Lung (tissue), 17 donors: ENCODE measurements at places on chromosomes 4 and X.

- H3K4me1 ChIP-seq, result no peaks in the 10 kb centered on the region
- H3K27me3 ChIP-seq, result no peaks in the 10 kb centered on the region
- H3K4me3 ChIP-seq, result no peak overlapping the region
- no peaks in the 10 kb centered on the region for H3K36me3 ChIP-seq
- no peak overlapping the region for H3K27ac ChIP-seq
- DNase-seq, result peak; percentile 15
Measured at GRCh38 chr4:2142630-2143427, 83.7 kb downstream of the NAT8L start.

DNA sequence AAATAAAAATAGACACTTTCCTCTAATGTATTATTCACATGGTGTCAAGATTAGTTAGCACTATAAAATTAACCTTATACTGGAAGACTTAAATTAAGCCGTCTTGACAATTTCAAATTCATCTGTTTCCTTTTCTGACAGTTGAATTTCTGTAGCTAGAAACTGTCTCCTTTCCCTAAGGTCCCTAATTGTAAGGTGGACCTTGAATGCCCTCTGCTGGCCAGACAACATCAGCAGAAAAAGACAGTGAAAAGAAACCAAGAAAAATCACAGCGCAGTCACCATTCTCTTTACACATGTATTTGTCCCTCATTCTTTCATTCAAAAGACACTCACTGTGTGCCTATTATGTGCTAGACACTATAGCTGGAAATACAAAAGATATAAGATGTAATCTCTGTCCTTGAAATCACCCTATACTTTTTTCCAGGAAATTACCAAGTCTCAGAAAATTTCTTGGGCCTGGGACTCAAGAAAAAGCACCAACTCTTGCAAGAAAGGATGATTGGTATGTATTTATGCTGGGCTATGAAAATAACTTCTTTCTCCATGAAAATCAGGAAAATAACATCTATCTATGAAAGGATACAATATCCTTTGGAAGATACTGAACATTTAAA is 32.7 kb upstream of the AMBN start:
- H3K27ac ChIP-seq, result no peak overlapping the region
- no peaks in the 10 kb centered on the region for H3K27me3 ChIP-seq
- no peaks in the 10 kb centered on the region for H3K36me3 ChIP-seq
- no peak overlapping the region for H3K4me3 ChIP-seq
- H3K4me1 ChIP-seq, result no peaks in the 10 kb centered on the region
- peak; percentile 81 for DNase-seq

- no peaks in the 10 kb centered on the region for H3K27me3 ChIP-seq
- no peak overlapping the region for H3K4me3 ChIP-seq
- no peak overlapping the region for H3K27ac ChIP-seq
- H3K36me3 ChIP-seq, result no peaks in the 10 kb centered on the region
Measured at GRCh38 chr4:26670903-26671537, 87.1 kb downstream of the TBC1D19 start.

DNA sequence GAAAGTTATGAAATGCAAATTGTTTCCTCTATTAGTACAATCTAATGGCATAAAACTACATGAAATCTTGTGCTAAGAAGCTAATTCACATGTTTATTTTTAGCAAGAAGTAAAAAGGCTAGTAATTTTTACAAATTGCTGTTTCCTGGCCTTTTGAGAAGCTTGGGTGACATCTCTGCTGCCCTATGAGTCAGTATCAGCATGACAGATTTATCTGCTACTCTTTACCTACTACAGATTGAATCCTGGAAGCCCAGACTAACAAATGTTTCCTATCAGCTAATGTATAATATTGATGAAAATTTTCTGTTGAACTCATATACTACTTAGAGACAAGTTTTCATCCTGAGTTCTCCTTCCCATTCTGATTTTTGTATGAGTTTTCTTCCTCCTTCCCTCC is 232.4 kb downstream of the DCTD start:
- H3K27me3 ChIP-seq, result no peaks in the 10 kb centered on the region
- no peak for DNase-seq
- H3K4me1 ChIP-seq, result no peaks in the 10 kb centered on the region
- no peak overlapping the region for H3K27ac ChIP-seq
- H3K4me3 ChIP-seq, result no peak overlapping the region
- no peaks in the 10 kb centered on the region for H3K36me3 ChIP-seq

GRCh38 chrX:16892504-16893362 is 22.6 kb upstream of the RBBP7 start:
- no peak overlapping the region for H3K4me3 ChIP-seq
- no peaks in the 10 kb centered on the region for H3K4me1 ChIP-seq
- H3K27ac ChIP-seq, result no peak overlapping the region
- DNase-seq, result peak; percentile 89

GRCh38 chr4:169039251-169039954 is 29.3 kb upstream of the CBR4 start:
- no peak overlapping the region for H3K27ac ChIP-seq
- H3K4me1 ChIP-seq, result no peaks in the 10 kb centered on the region
- H3K4me3 ChIP-seq, result no peak overlapping the region
- DNase-seq, result no peak
- H3K36me3 ChIP-seq, result no peaks in the 10 kb centered on the region

GRCh38 chr4:82652062-82652461 is 90.3 kb upstream of the TMEM150C start:
- H3K4me3 ChIP-seq, result no peak overlapping the region
- no peaks in the 10 kb centered on the region for H3K27me3 ChIP-seq
- no peak overlapping the region for H3K27ac ChIP-seq
- H3K36me3 ChIP-seq, result no peaks in the 10 kb centered on the region
- no peaks in the 10 kb centered on the region for H3K4me1 ChIP-seq

DNA sequence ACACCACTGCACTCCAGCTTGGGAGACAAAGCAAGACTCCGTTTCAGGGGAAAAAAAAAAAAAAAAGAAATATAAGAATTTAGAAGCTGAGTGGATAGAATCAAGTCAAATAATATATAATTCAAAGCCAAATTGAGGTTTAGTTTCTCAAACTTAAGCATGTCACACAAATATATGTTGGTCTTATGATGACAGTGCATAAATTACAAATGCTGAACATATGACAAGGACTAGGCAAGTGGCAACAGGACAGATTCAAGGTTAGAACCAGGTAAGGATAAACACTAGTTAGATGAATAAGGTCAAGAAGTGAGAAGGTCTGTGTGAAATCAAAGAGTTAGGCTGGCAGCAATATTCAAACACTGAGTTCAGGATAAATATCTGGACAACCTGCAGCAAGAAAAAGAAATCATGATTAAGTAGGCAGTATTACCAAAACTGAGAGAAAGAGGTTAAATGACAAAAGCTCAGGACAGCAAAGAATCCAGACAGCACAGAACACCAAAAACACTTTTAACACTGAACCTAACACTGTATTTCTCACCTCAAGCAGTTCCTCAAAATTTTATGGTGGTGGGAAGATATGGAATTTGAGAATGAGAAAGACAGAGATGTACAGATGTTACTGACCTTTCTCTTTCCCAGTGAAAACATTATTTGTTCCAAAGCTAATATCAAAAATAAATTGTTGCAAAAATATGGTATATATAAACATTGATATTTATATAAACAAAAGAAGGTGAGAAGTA is 45.4 kb downstream of the ANKRD17 start:
- H3K4me1 ChIP-seq, result peaks cover 12% of the 10 kb centered on the region
- DNase-seq, result no peak
- no peak overlapping the region for H3K4me3 ChIP-seq
- no peaks in the 10 kb centered on the region for H3K27me3 ChIP-seq
- H3K27ac ChIP-seq, result peak overlapping the region; percentile 21

- H3K4me3 ChIP-seq, result no peak overlapping the region
- no peak overlapping the region for H3K27ac ChIP-seq
- no peaks in the 10 kb centered on the region for H3K27me3 ChIP-seq
Measured at GRCh38 chr4:119697887-119698393, 69.3 kb upstream of the PDE5A start.

GRCh38 chrX:43880425-43880824 is 1.8 kb downstream of the MAOB start:
- H3K27me3 ChIP-seq, result peaks cover 13% of the 10 kb centered on the region
- H3K4me1 ChIP-seq, result peaks cover 7% of the 10 kb centered on the region
- no peaks in the 10 kb centered on the region for H3K36me3 ChIP-seq
- no peak overlapping the region for H3K27ac ChIP-seq

GRCh38 chr4:140993370-140993769 is 139.9 kb downstream of the RNF150 start:
- H3K36me3 ChIP-seq, result no peaks in the 10 kb centered on the region
- no peak for DNase-seq
- H3K4me3 ChIP-seq, result no peak overlapping the region
- no peaks in the 10 kb centered on the region for H3K27me3 ChIP-seq

- no peaks in the 10 kb centered on the region for H3K27me3 ChIP-seq
- H3K4me3 ChIP-seq, result no peak overlapping the region
- no peak overlapping the region for H3K27ac ChIP-seq
- no peak for DNase-seq
Measured at GRCh38 chrX:7074148-7074907, 73.2 kb upstream of the STS start.

GRCh38 chr4:130393231-130393630 is 1297.3 kb downstream of the C4orf33 start:
- no peak overlapping the region for H3K27ac ChIP-seq
- H3K4me3 ChIP-seq, result no peak overlapping the region
- no peaks in the 10 kb centered on the region for H3K27me3 ChIP-seq

DNA sequence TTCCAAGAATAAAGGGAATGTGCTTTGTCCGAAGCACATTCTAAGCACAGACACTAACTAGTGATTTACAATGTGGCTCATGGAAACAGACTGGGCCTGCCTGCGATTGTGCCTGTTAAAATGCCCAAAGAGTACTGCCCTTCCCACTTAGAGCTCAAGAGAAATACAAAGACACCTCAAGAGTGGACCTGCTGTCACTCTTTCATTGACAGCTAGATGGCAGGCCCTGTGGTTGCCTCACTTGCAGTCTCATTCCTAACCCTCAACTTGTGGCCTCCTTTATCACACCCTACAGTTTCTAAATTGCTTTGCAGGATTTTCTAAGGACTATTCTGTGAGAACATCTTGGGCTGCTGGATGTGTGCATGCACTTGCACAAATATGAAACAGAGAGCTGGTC is 331.0 kb upstream of the EMCN start:
- H3K4me3 ChIP-seq, result no peak overlapping the region
- H3K36me3 ChIP-seq, result no peaks in the 10 kb centered on the region
- no peak overlapping the region for H3K27ac ChIP-seq
- no peaks in the 10 kb centered on the region for H3K27me3 ChIP-seq
- no peaks in the 10 kb centered on the region for H3K4me1 ChIP-seq

DNA sequence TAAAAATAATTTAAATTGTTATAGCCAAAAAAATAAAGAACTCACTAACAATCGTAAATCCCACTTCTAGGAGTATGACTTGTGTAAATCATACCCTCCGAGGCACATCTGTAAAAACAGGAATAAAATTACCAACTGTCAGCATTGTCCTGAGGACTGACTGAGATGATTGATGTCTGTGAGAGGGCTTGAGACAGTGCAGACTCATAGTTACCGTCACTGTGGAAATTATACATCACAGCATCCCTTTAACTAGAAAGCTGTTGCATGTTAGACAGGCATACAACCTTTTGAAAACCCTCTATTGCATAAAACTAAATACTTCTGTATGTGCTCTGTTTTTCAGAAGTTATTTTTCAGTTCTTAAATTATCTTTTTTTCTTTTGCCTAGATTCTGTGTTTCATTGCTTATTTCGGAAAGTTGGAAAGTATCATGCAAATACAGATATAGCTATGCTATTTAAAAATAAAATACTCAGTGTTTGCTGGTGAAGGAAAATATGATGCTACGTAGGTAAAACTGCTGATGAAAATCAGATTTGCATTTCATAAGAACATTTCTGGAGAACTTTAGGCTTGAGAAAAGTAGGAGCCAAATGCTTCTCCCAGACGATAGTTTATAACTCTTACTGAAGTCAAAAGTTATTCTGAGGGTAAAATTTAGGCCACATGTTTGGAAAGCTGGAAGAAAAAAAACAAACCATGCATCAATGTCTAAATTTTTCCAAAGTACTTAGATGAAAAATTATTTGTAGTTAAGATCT is 13.6 kb upstream of the RBPJ start:
- DNase-seq, result no peak
- no peaks in the 10 kb centered on the region for H3K4me1 ChIP-seq
- H3K36me3 ChIP-seq, result no peaks in the 10 kb centered on the region
- no peaks in the 10 kb centered on the region for H3K27me3 ChIP-seq
- H3K4me3 ChIP-seq, result no peak overlapping the region

DNA sequence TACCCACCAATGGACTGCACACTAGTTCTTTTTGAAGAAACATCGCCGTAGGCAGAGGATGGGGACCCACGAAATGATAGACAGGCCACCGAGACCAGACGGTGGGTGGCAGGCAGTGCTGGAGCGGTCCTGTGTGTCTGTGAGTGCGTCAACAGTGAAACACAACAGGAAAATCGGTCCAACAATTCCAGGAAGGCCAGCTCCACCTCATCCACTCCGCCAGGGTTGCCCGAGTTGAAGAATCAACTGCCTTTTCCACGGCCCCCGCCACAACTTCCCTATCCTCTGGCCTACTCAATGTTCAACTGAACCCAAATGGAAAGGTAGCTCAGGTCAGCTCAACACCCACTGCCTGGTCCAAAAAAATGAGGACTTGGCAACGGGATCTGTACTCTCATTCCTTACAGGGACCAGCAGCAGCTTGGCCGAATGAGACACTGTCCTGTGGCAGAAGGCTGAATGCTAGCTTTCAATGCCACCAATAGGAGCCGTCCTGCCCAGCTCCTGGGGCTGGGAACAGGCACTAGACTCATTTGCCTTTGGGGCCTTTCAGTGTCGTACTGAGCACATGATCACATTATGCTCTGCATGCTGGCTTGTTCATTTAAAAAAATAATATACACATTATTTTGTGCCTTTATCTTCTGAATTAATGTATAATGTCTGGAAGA is 43.5 kb downstream of the MID1 start:
- H3K4me3 ChIP-seq, result no peak overlapping the region
- DNase-seq, result no peak
- H3K27ac ChIP-seq, result no peak overlapping the region
- peaks cover 5% of the 10 kb centered on the region for H3K27me3 ChIP-seq
- H3K36me3 ChIP-seq, result no peaks in the 10 kb centered on the region

- no peak overlapping the region for H3K4me3 ChIP-seq
- H3K27ac ChIP-seq, result no peak overlapping the region
- H3K36me3 ChIP-seq, result no peaks in the 10 kb centered on the region
- DNase-seq, result peak; percentile 56
- H3K27me3 ChIP-seq, result no peaks in the 10 kb centered on the region
- no peaks in the 10 kb centered on the region for H3K4me1 ChIP-seq
Measured at GRCh38 chrX:49291615-49292337, 11.7 kb upstream of the GAGE10 start.

DNA sequence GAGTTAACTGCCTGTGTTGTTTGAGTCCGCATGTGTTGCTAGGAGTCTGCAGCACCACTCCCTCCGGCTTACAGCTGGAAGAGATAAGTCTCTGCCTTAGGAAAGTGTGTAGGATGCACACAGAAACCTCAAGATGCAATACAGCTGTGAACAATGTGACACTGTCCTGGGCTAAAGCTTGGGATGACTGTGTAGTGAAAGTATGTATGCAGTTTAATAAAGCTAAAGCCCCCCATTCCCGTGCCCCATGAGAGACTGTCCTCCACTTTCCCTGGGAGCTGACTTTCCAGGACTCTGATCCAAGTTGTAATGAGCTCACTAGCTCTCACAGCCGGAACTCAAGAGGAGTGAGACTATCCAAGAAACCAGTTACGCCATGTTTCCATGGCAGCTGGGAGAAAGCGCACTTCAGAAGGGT is 156.6 kb upstream of the FTHL17 start:
- H3K4me1 ChIP-seq, result no peaks in the 10 kb centered on the region
- peak; percentile 87 for DNase-seq
- no peaks in the 10 kb centered on the region for H3K27me3 ChIP-seq
